ENCODE measurements at places on chromosomes 2 and 18.

GRCh38 chr18:75915941-75916623 is 488.6 kb upstream of the SMIM21 start:
- DNase-seq: no peak

DNA sequence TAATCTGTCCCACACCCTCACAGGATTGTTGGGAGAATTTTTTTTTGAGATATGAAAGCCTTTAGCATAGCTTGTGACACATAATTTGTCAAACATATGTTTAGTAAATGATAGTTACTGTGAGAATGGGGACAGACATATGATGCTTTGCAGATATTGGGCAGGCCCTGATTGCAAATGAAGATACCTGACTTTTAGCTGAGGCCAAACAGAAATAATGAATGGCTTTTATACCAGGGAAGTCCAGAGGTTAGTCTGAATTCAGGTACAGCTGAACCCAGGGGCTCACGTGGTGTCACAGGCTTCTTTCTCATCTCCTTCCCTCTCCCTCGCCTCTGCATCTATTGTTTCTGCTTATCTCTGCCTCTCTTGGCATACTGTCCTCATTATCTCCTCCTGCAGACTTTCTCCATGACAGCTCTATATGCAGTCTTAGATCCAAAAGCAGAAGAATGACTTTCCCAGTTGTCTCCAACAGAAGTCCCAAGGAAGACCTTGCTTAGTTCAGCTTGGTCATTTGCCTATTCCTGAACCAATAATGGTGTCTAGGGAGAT is 4.9 kb upstream of the WNT10A start:
- DNase-seq: no peak

DNA sequence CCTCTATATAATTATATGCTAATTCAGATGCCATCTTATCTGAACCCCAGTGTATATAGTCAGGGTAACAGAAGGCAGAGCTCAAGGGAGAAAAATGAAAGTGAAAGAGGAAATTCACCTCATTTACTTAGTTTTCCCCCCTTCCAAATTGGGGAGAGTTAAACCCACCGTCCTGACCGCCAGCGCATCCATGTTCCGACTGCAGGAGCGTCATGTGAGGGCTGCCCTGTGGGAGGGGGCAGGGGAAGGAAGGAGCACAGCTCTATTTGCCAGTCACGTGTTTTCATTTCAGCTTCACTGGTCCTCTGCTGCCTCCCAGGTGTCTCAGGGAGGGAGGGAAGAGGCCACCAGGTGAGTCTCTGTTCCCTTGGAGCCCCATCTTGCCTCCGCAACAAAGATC is 13.2 kb downstream of the CNNM4 start:
- no peak for DNase-seq

- no peak for DNase-seq
Measured at GRCh38 chr2:68428746-68429145, 38.3 kb downstream of the FBXO48 start.

Measured in GM04503 (cell line).